ENCODE measurements at places on chromosomes 6 and 20. TPM values are rescaled to one million over a fixed set of nuclear protein-coding genes. Genes with fewer than 3 reads are reported as not detected.

Gene BMP5
- total RNA-seq: not detected

Gene SPINT4
- total RNA-seq: not detected

Gene RAET1L
- total RNA-seq: not detected

Gene SEMG1
- total RNA-seq: not detected

Gene NMBR
- total RNA-seq: not detected

Gene VIP
- total RNA-seq: 0.33 TPM

Gene HLA-DQA1
- total RNA-seq: not detected

Gene PAX1
- not detected for total RNA-seq

Gene GRM1
- total RNA-seq: 0.09 TPM

Gene SSTR4
- not detected for total RNA-seq

Gene TMC2
- total RNA-seq: not detected

Gene TTBK1
- total RNA-seq: not detected

Gene PKHD1
- not detected for total RNA-seq

Gene GNRH2
- 0.09 TPM for total RNA-seq

All from dermis lymphatic vessel endothelial cell (primary cell).